ENCODE measurements at places on chromosomes 4 and X. TPM values are rescaled to one million over a fixed set of nuclear protein-coding genes. Genes with fewer than 3 reads are reported as not detected.
A peak's percentile ranks its signal among the peaks of the same experiment; 100 is the strongest.

ACE2 gene
- total RNA-seq: not detected

NKX3-2 gene
- not detected for total RNA-seq

SEC24B gene
- 25.8 TPM for total RNA-seq

TCEAL2 gene
- total RNA-seq: not detected

TEX13B gene
- total RNA-seq: not detected

PITX2 gene
- not detected for total RNA-seq

ARMCX1 gene
- 4.7 TPM for total RNA-seq

TDO2 gene
- not detected for total RNA-seq

- DNase-seq: no peak
These were observed 21.7 kb upstream of the PUDP start for GRCh38 chrX:7169627-7170026.

GRCh38 chr4:7037425-7037824 lies 5.7 kb upstream of the TADA2B start:
- peak; percentile 20 for DNase-seq

GRCh38 chr4:92299152-92299551 lies 4.6 kb upstream of the GRID2 start:
- no peak for DNase-seq

- DNase-seq: no peak
These were observed 210.6 kb downstream of the CLCN4 start for GRCh38 chrX:10367406-10367805.

DNA sequence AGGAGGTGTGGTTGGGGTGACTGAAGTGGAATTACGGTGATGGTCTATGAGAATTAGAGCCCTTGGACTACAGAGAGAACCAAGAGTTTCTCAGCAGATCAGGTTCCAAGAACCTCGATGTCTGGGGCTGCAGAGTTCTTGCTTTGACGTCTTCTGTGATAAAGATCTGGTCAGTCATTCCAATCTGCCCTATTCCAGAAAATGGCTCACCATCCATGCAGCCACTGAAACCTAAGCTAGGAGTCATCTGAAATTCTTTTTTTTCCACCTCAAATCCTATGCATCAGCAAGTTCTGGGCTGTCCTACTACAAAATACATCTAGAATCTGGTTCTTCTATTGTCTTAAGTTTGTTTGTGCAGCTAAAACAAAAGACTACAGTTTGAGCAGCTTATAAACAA lies 254.4 kb upstream of the PGRMC2 start:
- no peak for DNase-seq

DNA sequence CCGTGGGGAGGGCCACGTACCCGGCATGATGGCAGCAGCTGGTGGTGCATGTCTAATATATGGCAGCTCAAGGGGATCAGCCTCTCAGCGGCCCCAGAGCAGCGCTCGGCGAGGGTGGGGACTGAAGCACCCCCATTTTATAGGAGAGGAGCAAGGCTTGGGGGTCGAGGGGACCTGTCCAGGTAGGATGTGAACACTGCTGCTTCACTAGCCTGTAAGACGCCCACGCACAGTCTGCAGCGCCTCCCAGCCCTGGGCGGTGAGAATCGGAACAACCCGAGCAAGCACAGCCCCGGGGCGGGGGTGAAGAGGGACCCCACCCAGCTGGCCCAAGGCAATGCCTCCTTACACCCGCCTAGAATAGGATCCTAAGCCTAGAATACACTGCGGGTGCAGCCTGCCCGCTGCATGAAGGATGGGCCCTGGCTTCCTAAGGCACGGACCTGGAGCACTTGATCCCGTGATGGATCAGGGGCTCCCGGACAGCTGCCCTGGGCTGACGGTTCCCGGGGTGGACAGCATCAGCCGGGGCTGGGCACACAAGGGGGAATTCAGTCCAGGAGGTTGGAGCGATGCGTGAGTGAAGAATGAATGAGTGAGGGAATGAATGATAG lies 17.6 kb downstream of the ADRA2C start:
- peak; percentile 50 for DNase-seq

All from activated CD8-positive, alpha-beta T cell treated with anti-CD3 and anti-CD28 coated beads for 36 hours (primary cell).